Activated T-helper 1 cell treated with anti-CD3 and anti-CD28 coated beads, Interleukin-12 subunit alpha, Interleukin-12 subunit beta, Interleukin-2, Interleukin-4 antibody, amounts not matched to agents 30 ng/mL and 10 ng/mL and 1 ng/mL, durations not matched to agents 14 hours and 24 hours and 36 hours (primary cell): ENCODE measurements at places on chromosomes 1 and 21. TPM values are rescaled to one million over a fixed set of nuclear protein-coding genes. Genes with fewer than 3 reads are reported as not detected.

C1QTNF12 gene
- 2.2 and 4.1 TPM in 2 replicates for total RNA-seq

PROK1 gene
- not detected in 2 replicates for total RNA-seq

- no peak for DNase-seq
Measured at GRCh38 chr1:28280501-28280900, 21.2 kb downstream of the SESN2 start.

DNA sequence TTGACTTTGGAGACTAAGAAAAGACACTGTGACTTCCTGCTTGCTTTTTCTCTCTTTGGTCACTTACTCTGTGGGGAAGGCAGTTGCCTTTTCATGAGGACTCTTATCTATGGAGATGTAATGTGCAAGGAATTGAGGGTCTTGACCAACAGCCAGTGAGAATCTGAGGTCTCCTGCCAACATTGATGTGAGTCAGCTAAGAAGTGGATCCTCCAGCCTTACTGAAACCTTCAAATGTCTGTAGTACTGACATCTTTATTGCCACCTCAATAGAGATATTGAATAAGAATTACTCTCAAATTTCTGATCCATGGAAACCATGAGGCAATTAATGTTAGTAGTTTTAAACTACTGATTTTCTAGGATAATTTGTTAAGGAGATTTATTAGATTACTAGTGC lies 598.4 kb downstream of the ADGRL2 start:
- DNase-seq: no peak

GRCh38 chr1:30966690-30967369 lies 58.3 kb upstream of the SDC3 start:
- DNase-seq: no peak
